CD4-positive, alpha-beta T cell treated with Interleukin-10 for 1 hour (primary cell): ENCODE measurements at places on chromosomes 5 and 9.

- no peak for DNase-seq
Observed at GRCh38 chr9:130441031-130441430, 3.7 kb upstream of the ASS1 start.

DNA sequence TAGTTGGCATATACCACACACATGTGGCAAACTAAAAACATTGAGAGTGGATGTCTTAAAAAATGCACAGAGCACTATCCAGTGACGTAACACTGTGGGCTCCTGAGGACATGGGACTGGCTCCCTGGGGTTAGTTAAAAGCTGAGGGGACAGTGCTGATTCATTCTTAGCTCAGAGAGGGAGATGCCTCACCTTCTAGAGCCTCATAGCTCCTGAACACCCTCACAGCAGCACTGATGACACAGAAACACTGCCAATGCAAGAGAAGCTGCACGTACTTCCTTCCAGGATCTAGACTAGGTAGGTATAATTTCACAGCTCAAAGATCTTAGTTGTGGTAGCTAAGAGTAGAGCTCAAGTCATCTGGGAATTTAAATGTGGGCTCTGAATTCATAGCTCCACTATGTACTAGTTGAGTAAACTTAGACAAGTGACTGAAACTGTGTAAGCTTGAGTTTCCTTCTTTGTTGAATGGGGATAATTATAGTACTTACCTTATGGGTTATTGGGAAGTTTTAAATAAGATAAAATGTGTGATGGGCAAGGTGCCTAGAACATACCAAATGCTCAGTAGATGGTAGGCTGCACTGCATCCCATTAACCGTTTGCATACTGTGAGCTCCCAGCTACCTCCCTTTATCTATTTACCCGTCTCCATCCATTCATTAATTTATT lies 279.9 kb downstream of the ASTN2 start:
- no peak for DNase-seq

GRCh38 chr9:38024036-38024681 lies 44.9 kb downstream of the SHB start:
- no peak for DNase-seq

- DNase-seq = no peak
Observed at GRCh38 chr5:44847206-44847852, 38.6 kb downstream of the MRPS30 start.

DNA sequence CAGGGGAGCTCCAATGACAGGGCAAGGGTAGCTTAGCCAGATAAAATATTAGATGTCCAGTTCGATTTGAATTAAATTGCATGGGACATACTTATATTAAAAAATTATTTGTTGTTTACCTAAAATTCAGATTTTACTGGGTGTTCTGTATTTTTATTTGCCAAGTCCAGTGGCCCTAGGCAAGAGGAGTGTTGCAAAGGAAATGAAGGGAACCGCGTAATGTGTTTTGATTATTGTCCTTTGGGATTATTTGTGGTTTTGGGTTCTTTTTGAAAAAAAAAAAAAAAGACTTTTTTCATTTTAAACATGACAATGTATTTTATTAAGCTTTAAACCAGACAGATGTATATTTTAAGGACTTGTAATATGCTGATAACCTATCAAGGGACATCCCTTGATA lies 179.3 kb downstream of the C9orf152 start:
- DNase-seq = no peak

- DNase-seq = no peak
Observed at GRCh38 chr5:150143350-150144245, 12.0 kb downstream of the PDGFRB start.
